ENCODE measurements at places on chromosomes 4 and X.

DNA sequence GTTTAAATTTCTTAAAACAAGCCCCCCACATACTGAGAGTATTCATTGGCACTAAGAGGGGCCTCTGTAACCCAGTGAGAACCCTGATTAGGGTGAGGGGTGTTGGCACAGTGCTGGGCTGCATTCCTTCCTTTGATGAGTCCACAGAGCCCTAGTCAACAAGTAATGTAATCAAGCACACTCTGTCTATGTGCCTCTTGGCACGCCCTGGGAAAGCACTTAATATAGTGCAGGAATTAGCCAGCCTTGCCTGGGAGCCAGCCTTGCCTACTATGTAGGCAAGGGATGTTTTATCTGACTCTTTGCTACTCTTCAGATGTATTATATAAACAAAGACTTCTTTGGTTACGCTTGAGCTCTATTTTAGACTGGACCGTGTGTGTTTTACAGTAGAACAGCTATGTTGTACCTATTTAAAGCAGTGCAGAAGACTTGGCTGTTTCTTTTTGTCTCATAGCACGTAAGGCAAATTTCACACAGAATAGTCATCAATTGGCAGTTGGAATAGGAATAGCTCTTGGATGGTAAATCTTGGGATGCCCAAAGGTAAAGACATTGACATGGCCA lies 64.3 kb downstream of the FRAS1 start:
- no peak for DNase-seq

DNA sequence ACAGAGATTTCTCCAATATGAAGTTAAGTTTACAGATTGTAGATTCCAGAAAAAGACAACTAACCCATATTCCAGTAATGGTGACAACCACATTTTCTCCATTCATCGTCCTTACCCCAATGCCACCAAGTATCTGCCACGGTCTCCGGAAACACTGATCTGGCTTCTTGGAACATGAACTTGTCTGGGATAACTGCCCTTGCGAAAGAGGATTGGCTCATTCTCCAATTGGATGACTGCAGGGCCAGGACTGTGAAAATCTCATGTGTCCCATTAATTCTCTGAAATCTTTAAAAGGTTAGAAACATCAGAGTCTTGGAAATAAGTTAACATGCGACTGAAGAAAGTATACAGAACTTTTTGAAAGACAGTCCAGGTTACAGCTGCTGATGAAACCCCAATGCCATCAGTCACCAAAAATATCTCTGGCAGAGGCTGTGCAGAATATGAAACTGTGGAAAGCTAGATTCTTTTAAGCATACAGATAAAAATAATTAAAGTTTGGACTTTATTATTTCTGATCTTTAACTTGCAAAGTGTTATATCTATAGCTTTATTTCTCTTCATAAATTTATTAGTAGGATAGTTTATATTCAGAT lies 496.9 kb downstream of the PPARGC1A start:
- DNase-seq, result no peak

GRCh38 chr4:159946983-159947615 lies 844.2 kb downstream of the RAPGEF2 start:
- DNase-seq, result no peak

DNA sequence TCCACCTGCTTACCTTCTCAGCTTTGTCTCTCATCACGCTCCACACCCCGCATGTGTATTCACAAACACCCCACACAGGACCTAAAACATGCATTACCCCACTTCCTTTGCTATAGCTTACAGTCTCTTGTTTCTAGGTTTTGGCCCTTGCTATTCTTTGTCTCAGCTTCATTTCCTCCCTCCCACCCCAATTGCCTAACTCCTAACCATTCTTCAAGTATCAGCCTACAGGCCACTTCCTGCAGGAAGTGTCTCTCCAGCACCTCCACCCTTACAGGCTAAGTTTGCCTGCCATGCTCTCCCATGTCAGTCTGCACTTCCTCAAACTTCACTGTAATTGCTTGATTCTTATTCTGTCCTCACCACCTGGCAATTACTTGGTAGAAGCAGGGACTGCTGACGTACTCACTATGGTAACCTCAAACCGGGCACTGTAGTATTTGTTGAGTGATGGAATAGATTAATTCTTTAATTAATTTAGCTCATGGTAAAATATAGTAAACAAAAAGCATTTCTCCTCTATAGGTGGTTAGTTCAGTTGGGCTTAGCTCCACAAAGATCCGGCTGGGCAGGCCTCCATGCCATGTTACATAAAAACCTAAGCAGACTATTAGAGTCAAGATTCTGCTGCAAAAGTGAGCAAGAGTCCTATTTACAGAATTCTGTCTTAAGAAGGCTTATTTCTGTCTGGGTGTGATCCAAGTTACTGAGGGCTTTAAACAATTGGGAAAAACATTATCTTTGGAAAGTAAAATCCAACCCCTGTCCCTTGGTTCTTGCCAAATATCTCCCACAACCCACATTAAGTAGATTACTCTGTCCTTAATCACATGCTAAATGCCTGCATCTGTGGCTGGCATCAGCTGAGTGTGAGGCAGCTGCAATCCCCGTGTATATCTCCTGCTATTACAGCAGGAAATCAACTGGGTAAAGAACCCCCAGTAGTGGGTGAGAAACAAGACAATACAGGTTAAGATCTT lies 124.7 kb upstream of the CPEB2 start:
- no peak for DNase-seq

GRCh38 chr4:164536814-164537213 lies 217.1 kb upstream of the SMIM31 start:
- no peak for DNase-seq

DNA sequence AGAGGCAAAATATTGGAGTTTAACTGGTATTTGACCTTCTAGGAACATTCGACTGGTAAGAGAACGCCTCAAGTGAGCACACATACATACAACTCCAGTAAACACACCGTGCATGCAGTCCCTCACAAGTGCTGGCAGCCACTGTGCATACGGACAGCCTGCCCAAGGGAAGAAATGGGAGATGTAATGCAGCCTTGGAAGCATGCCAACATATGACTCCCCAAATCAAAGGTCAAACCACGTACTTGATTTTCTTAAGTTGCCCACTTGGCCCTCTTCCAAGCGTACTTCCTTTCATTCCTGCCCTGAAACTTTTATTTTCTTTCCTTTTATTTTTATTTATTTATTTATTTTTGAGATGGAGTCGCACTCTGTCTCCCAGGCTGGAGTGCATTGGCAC lies 206.6 kb downstream of the SPRY1 start:
- no peak for DNase-seq

DNA sequence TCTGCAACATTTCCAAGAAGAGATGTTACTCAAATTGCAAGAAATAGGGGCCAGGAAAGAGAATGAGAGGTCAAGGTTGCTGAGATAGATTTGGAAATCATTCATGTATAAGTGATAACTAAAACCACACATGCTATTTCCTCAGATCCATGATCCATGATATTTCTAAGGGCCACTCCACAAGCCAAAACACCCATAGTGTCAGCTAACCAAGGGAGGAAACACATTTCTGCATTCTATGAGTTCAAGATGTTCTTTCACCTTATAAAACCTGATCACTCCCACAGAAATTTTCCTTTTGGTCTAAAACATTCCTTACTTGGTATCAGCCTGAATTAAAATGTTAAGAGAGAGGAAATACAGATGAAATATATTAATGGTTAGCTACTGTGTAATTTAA lies 47.2 kb downstream of the TBCK start:
- DNase-seq, result no peak

GRCh38 chr4:125440814-125441213 lies 126.1 kb downstream of the FAT4 start:
- no peak for DNase-seq

DNA sequence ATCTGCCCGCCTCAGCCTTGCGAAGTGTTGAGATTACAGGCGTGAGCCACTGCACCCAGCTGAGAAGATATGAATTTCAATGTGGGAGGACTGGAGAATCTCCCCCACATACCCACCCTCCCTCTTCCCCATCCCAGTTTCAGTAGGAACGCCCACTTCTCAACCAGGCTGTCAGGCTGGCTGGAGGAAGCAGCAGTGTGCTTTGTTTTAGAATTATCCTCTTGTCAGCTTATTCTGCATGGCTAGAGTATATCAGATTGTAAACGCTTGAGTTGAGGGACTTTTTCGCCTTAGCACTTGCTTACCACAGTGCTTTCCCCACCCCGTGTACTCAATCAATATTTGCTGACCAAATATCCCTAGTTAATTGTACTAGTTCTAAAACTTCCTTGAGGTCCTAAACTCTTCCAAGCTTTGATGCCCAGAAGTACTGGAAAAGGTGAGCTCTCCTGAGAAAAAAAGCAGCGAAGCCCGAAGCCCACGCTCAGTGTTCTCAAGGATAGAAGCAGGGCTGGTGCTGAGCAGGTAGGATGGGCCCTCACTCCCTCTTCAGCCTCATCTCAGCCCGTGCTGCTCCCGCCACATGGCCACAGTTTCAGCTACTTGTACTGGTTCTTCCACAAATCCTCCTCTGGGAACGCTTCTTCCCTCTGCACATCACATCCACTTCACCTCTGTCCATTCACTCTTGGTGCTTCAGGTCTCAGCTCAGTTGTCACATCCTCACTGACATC lies 7.3 kb upstream of the ARHGAP10 start:
- DNase-seq, result no peak

- peak; percentile 66 for DNase-seq
Measured at GRCh38 chrX:49291615-49292337, 11.7 kb upstream of the GAGE10 start.

DNA sequence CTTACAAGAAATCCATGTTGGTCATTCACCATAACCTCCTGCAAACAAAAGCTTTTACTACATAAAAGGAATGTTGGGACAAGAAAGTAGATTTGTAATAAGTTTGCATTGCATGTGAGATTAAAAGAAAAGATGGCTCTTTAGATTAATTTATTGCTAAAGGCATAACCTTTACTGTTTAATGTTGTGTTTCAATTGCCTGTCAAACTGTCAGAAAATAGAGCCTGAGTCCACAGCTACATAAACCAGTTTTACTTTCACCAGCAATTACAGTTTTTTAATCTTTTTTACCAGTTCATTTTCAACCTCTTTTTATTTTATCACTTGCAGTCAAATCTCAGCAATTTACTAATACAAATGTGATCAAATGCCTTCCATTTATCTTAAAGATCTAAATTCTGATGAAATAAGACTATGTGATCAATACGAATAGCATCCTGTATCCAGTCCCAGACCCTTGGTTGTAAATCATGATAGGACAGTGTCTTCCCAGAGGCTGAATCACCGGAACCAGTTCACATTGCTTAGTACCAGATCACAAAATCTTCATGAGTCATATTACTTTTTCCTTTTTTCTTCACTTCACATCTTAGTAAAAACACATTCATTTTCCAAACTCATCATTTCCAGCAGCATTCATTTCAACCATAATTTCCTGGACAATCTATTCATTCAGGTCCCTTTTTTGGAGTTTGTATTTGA lies 95.4 kb upstream of the FRG1 start:
- DNase-seq, result no peak

GRCh38 chr4:87029356-87029755 lies 94.5 kb downstream of the AFF1 start:
- DNase-seq, result no peak

- DNase-seq, result no peak
Measured at GRCh38 chr4:71992571-71993312, 39.1 kb upstream of the NPFFR2 start.

DNA sequence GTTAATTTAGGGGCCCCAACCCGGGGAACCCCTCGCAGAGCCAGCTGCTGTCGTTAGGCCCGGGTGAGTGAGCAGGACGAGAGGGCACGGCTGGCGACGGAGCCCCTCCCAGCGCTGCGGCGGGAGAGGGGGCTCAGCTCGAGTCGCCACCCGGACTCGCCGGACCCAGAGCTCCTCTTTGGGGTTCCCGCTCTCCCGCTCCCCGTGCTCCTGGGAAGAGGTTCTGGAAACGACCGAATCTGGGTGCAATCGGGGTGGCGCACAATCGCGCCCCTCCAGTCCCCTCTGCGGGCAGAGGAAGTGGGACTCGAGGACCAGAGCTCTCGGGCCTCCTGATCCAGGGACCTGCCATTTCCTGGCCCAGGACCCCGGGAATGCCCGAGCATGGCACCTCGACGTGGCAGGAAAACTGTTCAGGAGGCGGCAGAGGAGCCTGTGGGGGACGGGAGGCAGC lies 37.3 kb upstream of the ARAF start:
- no peak for DNase-seq

GRCh38 chr4:154010371-154010770 lies 221.5 kb upstream of the SFRP2 start:
- no peak for DNase-seq

- no peak for DNase-seq
Measured at GRCh38 chr4:71231129-71232055, 107.4 kb upstream of the SLC4A4 start.

- DNase-seq, result no peak
Measured at GRCh38 chrX:16924631-16925480, 21.6 kb upstream of the REPS2 start.

DNA sequence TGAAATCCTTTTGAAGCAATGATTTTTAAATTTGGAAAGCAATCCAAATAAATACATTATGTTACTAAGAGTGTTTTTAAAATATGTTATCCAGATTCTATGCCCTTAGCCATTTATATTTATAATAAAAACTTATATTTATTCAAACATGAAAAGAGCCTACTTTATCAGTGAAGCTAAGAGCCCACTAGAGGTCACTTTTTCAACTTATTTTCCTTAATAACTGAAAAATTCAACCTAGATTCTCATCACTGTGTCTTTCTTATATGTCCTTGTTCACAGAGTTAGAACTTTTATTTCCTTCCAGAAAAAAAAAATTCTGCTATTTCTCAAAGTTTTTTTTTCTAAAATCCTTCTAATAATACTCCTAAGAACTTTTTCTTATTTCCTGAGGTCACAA lies 23.9 kb downstream of the PRDM8 start:
- DNase-seq, result no peak

- no peak for DNase-seq
Measured at GRCh38 chr4:7842384-7843279, 97.0 kb downstream of the AFAP1 start.

- DNase-seq, result no peak
Measured at GRCh38 chr4:63618883-63619718, 790.1 kb downstream of the TECRL start.

- DNase-seq, result no peak
Measured at GRCh38 chrX:146956760-146957159, 142.2 kb upstream of the CXorf51A start.

DNA sequence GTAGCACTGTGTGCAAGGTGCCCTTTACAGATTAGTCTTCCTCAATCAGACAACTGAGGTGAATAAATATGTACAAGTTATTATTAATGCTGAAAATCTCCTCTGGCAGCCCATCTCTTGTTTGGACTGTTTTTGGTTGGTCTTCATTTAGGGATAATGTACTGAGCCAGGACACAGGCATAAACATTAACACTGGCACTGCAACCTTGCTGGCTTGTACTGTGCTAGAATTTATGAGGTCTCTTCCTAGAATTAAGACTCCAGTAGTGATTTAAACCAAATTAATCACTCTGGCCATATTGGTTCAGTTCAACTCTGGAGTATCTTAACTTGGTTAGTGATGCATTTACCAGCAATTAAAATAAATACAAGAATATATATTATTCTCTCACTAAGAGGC lies 244.7 kb upstream of the GK2 start:
- no peak for DNase-seq

Data from stimulated activated CD4-positive, alpha-beta T cell treated with anti-CD3 and anti-CD28 coated beads, Interleukin-12 subunit alpha, Interleukin-12 subunit beta, amount 100 ng/mL, for 4 hours (primary cell).